ENCODE measurements at places on chromosomes 12 and 14.

GRCh38 chr14:98888281-98888680 lies 383.7 kb downstream of the BCL11B start:
- no peak for DNase-seq

- no peak for DNase-seq
Observed at GRCh38 chr14:100540926-100541620, 46.1 kb downstream of the BEGAIN start.

DNA sequence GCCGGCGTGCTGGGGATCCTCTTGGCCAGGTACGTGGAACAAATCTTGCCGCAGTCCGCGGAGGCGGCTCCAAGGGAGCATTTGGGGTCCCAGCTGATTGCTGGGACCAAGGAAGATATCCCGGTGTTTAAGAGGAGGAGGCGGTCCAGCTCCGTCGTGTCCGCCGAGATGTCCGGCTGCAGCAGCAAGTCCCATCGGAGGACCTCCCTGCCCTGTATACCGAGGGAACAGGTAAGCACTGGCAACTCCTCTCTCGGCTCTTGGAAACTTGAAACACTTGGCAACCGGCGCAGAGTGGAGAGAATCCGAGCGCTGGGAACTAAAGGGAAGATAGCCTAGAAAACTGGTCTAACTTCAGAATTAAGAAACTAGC lies 1.7 kb downstream of the PDE3A start:
- no peak for DNase-seq

DNA sequence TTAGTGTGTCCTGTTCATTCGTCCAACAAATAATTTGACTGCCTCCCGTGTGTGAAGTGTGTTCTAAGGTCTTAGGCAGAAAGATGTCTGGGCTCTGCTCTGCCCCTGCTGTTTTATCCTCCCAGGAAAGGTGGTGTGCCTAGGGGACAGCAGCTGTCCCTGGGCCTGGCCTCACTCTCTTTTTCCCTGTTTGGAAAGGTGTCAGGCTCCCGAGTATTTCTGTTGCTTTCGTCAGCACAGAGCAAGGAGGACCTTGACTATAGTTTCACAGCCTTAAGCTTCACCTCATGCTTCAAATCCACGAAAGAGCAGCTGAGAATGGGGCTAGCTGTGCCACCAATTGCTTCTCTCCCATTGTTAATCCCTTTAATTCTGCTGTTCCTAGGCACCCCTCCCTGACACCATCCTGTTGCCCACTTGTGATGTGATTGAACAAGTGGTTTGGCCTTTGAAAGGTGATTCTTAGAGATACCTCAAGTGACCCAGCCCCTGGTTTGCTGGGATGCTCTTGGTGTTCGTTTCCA lies 54.2 kb downstream of the TGFB3 start:
- no peak for DNase-seq

- DNase-seq: peak; percentile 89
Observed at GRCh38 chr12:21483531-21483930, 17.9 kb downstream of the RECQL start.

DNA sequence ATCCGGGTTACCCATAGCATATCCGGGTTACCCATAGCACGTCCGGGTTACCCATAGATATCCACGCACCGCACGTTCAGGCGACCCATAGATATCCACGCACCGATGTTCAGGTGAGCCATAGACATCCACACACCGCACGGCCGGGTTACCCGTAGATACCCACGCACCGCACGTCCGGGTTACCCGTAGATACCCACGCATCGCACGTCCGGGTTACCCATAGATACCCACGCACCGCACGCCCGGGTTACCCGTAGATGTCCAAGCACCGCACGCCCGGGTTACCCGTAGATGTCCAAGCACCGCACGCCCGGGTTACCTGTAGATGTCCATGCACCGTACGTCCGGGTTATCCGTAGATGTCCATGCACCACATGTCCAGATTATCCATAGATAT lies 60.3 kb upstream of the SYT1 start:
- DNase-seq: no peak

GRCh38 chr14:27917896-27918295 lies 848.7 kb upstream of the FOXG1 start:
- DNase-seq: no peak

- DNase-seq: no peak
Observed at GRCh38 chr12:51318846-51319599, 5.0 kb downstream of the BIN2 start.

DNA sequence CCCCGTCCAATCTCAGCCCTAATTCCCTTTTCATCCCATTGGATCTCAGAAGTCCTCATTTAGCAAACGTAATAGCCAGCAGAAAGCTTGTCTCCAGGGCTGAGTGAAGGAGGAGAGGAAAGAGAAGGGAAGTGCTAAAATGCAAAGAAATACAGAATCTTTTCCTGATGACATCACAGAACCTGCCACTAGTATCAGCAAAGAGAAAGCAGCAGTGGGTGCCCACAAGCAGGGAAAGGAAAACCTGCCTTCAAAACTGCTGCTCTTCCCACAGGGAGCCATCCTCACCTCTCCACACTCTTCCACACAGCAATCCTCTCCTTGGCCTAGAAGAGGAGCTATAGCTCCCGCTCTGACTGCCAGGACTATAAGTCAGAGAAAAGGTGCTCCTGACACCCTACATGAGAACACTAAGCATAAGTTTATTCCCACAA lies 11.3 kb downstream of the MED13L start:
- DNase-seq: no peak

GRCh38 chr12:106564678-106565329 lies 18.0 kb upstream of the RFX4 start:
- DNase-seq: no peak

DNA sequence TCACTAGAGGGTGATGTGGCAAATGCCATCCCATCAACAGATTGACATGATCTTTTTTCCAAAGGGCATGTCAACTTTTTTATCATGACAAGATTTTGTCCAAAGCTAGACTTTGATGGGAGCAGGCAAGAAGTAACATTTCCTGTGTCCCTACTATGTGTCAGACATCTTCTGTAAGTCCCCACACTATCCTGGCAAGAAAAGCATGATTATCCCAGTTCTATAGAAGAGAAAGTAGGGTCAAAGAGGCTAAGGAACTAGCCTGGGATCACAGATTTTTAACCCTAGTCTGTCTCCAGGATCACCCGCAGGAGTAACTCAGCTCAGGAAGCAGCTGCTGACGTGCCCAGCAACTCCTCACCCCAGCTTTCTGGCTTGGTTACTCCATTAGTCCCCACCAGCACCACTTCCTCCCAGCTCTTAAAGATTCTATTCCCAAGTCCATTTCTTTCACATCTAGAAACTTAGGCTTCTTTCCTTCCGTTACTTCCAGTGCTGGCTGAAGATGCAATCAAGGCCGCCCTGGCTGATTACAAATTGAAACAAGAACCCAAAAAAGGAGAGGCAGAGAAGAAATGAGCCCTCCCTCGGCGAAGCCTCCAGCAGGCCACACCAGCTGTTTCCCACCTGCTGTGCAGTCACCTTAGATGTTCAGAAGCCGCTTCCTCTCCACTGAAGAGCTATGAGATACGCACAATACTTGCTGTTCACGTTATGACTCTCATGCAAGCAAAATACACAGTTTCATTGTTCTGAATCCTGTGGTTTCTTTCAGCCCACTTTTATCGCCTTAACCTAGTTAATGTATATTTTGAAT lies 6.2 kb downstream of the ISCU start:
- DNase-seq: no peak

DNA sequence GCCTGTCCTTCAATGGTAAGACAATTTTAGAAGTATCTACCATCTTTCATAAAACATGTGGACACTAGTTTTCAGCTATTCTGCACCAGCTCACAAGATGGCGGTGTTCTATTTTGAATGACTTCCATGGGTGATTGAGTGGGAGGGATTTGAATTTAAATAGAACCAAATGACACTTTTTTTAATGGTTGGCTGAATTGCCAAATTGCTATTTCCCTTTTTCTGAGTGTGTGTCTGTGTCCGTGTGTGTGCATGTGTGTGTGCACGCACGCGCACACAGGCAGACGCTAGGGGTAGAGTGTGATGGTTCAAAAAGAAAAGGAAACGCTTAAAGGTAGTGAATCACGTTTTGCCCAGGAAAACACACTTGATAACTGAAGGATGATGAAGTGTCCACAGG lies 362.6 kb downstream of the DAD1 start:
- DNase-seq: no peak

DNA sequence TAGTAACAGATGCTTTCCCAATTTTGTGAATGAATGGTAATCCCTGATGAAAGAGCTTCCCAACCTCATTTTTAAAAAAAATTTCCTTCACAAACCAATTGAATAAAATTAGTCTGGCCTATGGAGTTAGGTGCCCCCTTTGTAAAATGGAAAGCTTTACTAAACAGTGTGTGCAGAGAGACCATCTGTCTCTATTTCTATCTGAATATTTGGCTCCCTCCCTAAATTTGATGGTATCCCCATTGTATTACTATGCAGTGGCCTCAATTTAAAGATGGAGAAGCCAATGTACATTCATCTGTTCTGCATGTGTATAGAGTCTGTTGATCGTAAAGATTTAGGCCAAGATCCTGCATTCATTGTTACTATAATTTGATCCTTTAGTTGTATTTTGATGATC lies 397.7 kb upstream of the RGS6 start:
- no peak for DNase-seq

- DNase-seq: no peak
Observed at GRCh38 chr12:66140731-66141130, 10.2 kb upstream of the LLPH start.

GRCh38 chr12:12713932-12714275 lies 3.3 kb upstream of the CDKN1B start:
- no peak for DNase-seq

DNA sequence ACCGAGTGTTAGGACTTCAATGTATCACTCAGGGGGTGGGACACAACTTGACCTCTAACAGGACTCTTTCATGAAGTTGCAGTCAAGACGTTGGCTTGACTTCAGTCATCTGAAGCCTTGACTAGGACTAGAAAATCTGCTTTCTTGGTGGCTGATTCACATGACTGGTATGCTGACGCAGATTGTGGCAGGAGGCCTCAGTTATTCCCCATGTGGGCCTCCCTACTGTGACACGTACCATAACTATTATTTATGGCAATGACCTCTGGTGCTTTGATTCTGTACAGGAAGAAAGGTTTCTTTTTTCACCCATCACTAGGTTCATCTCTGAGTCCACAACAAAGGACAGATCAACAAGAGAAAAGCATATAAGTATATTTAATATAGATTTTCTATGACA lies 270.4 kb downstream of the NEDD1 start:
- DNase-seq: no peak

DNA sequence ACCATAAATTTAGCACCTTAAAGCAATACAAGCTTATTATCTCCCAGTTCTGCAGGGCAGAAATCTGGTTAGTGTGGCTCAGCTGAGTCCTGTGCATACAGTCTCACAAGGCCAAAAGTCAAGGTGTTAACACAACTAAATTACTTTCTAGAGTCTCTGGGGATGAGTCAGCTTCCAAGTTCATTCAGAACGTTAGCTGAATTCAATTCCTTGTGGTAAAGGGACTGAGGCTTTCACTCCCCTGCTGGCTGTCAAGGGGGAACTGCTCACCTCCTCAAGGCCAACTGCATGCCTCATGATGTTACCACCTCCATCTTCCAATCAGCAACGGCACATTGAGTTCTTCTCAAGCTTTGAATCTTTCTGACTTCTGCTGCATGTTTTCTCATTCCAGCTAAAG lies 27.6 kb downstream of the EML5 start:
- DNase-seq: no peak

DNA sequence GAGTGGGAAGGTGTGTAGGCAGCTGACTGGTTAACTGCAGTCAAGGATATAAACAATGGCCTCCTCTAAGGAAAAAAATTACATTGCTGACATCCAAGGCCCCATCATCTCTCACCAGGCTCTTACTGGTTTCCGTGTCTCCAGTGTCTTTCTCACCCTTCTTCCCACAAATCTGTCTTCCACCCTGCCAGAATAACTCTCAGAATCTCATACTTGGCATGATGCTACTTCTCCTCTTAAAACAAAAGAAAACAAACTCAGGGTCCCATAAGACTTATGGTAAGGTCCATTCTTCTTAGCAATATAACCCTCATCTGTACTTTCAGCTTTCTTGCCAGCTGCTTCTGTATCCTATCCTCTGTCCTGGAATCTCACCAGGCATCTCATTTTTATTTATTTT lies 68.9 kb downstream of the SUSD6 start:
- DNase-seq: no peak

DNA sequence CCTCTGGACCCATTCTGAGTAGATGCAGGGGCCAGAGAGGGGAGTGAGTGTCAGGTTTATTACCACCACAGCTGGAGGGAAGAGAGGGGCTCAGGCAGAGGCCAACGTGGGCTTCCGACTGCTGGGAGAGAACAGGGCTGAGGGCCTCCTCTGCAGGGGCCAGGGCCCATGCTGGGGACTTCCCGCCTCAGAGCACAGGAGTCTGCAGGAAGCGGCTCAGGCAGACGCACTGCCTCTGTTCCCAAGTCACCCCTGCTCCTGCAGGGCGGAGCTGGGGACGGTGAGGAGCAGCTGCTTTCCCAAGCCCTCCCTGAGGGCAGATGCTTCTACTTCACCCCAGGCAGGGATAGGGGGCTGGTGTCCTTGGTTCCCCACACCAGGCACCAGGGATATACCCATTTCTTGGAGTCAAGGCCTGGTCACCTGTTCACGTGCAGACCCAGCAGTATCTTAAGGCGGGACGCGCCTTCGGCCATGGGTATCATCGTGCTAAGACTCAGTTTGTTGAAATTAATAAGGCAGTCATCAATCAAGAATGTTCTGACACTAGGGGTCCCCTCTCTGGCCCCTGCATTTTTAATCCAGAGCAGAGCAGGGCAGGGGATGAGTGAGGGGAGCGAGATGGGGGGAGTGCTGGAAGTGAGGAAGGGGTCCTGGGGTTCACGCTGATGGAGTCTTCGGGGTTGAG lies 100.0 kb downstream of the PIWIL1 start:
- DNase-seq: no peak

- no peak for DNase-seq
Observed at GRCh38 chr12:94550964-94551363, 91.3 kb upstream of the CEP83 start.
